A172 (cell line): ENCODE measurements at places on chromosomes 13 and 19. TPM values are rescaled to one million over a fixed set of nuclear protein-coding genes. Genes with fewer than 3 reads are reported as not detected.

GRCh38 chr13:95641291-95642027 lies 3.0 kb downstream of the DZIP1 start:
- DNase-seq = no peak

DNA sequence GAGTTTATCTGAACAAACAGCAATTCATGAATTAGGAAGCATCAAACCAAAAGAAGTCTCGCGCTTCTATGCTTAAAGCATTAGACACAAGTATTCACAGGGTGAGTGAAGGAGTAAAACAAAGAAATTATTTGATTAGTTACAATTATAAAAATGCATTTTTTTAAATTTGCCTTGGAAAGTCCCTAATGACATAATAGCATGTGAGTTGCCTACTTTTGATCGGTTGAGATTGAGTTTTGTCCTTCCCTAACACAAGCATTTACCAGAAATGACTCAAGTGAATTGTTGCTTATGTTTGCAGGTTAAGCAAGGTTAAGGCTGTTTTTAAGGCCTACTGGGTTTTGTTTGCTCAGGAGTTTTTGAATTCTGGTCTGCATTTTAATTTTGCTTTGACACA lies 389 bp upstream of the ZNF649 start:
- DNase-seq = no peak

Gene AXL
- total RNA-seq = 418 and 457 TPM in 2 replicates

Gene ODAD3
- 1.5 and 6.1 TPM in 2 replicates for total RNA-seq

DNA sequence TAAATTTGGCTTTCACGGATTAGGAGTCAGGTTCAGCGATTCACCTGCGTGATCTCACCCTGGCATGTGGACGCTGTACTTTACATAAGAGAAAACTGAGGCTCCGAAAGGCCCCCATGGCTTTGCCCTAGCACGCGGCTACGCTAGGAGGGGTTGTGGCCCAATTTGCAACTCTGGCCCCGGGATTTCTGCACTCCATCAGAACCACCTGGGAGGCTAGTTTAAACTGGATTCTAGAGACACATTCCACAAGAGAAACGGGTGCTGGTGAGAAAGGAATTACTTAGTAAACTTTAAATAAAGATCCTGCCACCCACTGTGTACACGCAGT lies 6.2 kb downstream of the BCL3 start:
- DNase-seq = no peak

DNA sequence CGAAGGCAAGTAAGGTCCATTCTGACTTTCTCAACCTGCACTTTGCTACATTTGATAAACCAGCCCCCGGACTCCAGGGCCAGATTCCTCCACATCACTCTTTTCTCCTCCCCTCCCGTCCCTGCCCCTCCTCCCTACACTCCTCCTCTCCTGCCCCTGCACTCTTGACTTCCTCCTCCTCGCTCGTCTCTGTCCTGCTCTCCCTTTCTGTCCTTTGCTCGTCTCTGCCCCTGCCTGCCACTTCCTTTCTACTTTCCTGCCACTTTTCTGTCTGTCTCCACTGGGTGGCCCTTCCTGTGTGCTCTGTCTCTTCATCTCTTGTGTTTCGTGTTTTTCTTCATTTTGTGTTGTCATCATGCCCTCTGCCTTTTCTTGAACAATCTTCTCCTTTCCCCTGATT lies 7.0 kb downstream of the U2AF2 start:
- DNase-seq = no peak

- DNase-seq = peak; percentile 27
These were observed 37.4 kb downstream of the SCGB2B2 start for GRCh38 chr19:34639491-34640085.

DNA sequence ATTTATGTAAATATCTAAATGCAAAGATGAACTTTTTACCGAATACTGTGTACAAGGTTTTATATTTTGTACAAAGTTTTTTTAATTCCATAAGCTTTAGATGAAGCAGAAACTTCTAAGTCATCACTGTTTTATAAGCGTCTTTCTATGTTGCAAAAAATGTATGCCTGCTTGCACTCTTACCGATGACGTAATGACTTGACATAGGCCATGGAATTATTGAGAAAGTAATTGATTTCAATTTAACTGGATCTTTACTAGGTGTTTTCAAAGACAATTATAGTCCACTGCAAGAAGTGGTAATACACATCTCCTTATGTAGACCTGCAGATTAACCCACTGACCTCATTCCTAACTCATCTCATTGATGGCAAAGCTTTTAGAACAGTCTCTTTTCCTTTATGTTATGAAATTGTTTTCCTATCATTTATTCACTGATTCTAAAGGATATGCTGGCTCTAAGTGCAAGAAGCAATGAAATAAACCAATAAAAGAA lies 10.4 kb downstream of the DACH1 start:
- DNase-seq = no peak

DNA sequence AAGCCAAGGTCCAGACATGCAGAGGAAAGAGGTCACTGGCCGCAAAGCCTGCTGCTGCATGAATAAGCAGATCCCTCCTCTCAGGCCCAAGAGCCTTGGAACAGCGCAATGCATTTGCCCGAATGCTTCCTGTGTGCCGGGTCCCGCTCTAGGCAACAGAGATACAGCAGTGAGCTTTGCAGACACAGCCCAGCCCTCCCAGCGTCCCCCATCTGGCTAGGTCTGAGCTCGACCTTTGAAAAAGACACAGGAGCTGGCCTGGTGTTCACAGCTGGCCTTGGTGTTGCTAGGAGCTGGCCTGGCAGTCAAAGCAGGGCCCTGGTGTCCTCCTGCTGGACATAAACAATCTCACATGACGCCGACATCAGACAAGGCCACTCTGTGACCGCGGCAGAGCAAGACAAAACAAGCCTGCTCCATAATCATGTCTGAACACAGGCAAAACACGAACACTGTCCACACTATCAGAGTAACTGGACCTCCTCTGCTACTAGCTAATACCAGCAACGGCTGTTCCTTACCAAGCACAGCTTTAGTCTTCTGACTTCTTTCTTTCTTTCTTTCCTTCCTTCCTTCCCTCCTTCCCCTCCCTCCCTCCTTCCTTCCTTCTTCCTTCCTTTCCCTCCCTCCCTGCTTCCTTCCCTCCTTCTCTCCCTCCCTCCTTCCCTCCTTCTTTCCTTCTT lies 5.7 kb upstream of the PEX11G start:
- no peak for DNase-seq

DNA sequence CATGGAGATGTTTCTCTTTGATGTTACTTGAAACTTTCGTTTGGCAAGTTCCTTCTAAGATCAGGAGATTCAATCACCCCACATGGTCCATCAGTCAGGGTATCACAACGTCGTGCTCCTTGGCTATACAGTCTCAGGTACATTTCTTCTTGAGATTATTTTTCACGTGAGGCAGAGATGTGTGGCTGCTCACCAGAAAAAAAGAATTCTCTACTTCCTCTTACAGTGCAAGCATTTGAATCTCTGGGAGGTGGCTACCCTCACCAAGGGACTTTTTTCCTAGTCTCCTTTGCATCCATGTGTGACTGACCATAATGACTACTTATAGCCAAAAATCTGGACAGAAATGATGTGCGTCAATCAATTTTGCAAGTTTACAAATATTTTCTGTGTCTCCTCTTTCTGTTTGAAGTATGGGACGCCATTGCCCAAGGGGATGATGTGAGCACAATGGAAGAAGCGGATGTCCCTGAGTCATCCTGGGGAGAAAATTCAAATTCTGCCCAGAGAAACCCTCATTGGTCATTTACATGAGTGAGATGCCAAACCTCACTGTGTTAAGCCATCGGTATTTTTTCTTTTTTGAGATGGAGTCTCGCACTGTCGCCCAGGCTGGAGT lies 8.6 kb upstream of the LAIR2 start:
- no peak for DNase-seq

Gene PCDH20
- not detected in 2 replicates for total RNA-seq

Gene RASAL3
- total RNA-seq = not detected in 2 replicates

- DNase-seq = peak; percentile 31
These were observed 48.0 kb upstream of the ADGRE5 start for GRCh38 chr19:14333101-14333871.

GRCh38 chr13:69921156-69921555 lies 186.5 kb upstream of the ATXN8OS start:
- DNase-seq = no peak

DNA sequence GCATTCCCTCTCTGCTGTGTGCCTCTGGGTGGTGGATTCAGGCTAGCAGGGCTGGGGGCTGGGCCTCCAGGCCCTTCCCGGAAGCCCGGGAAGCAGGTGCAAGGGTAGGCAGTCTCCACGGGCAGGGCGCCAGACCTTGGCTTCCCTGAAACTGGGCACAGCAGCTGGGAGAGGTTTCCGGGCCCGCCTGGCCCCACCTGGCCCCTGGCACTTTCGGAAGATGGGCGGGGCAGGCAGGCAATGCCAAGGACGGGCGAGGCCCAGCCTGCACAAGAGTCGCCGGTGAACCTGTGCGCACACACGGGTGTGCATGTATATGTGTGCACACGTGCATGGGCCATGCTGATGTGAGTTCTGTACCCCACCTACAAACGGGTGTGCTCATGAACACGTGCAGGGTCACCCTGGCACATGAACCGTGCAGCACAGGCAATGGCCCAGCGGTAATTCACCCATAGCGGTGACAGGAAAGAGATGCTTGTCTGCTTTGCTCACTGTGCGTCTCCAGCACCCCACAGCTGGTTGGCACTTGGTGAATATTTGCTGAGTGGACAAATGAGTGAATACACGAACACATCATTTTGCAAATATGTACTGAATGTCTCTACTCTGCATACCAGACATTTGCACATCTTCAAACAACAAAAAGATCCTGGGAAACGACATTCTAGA lies 15.3 kb downstream of the GADD45B start:
- DNase-seq = peak; percentile 98

Gene HSH2D
- not detected in 2 replicates for total RNA-seq

Gene B3GNT3
- total RNA-seq = not detected in 2 replicates

- DNase-seq = no peak
These were observed 2.5 kb downstream of the PRTN3 start for GRCh38 chr19:843180-843835.

DNA sequence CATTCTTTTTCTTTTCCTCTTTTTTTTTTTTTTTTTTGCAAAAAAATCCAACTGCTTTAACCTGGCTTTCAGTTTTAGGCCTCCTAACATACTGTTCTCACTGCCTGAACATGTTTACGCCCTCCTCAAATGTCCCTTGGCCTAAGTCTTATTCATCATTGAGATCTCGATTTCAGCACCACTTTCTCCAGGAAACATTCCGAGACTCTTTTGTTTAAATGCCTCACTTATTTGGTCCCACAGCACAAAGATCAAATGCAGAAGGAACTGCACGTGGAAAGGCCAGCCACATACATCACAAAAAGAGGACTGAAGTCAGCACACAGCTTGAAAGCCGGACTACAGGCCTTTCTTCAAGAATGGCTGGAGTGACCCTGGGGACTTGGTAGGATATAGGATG lies 79.2 kb upstream of the POMP start:
- no peak for DNase-seq

Gene DOCK9
- total RNA-seq = 51.0 and 153 TPM in 2 replicates

Gene TPTE2
- not detected in 2 replicates for total RNA-seq

- no peak for DNase-seq
These were observed 8.8 kb downstream of the CYP4F8 start for GRCh38 chr19:15623711-15624318.

DNA sequence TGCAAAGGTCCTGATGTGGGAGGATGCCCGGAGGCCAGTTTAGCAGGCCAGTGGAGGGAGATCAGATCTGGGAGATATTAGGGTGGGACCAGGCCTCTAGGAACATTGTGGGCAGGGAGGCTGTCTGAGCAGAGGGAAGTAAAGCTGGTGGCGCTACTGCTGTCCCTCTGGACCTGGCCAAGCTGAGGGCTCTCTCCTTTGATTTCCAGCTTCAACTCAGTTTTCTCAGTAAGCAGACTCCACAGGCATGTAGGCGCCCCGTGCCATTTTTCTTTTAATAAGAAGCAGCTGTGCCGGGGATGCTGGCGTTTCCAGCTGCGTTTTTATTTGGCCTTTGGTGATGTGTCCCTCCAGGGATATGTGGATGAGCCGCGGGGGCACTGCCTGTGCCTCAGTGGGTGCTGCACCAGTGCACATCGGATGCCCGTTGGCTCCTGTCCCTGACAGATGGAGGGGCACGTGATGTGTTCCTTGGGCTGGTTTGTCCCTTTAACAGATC lies 6.7 kb downstream of the DNM2 start:
- no peak for DNase-seq

- DNase-seq = no peak
These were observed 191.1 kb upstream of the GPR12 start for GRCh38 chr13:26951581-26952177.

Gene SIGLEC5
- total RNA-seq = not detected in 2 replicates

DNA sequence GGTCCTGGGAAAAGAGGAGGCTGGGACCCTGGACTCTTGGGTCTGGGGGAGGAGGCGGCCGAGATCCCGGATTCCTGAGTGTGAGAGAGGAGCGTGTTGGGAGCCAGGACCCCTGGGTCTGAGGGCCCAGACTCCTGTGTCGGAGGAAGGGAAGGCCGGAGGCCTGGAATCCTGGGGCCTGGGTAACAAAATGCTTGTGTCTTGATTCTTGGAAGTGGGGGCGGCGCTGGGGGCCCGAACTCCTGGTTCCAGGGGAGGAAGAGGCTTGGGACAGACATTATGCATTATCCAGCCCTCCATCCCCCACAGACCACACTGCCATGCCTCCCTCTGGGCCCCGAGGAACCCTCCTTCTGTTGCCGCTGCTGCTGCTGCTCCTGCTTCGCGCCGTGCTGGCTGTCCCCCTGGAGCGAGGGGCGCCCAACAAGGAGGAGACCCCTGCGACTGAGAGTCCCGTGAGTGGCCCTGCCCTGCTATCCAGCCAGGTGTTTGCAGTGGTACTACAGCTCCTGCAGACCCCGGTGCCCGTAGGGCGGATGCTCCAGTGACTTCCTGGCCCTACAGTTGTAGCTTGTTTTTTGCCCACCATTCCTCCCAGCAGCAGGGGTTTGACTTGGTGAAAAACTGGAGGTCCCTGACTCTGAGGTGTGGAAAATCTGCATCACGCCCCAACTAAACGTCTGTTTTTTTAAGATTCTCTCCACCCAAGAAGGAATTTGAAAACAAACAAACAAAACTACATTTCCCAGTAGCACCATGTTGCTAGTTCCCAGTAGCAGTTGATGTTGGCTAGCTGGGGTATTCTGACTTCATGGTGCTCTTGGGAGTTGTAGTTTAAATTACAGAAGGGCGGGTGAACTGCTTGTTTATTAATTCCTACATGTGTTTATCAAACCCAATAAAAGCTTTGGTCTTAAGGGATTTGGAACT lies 630 bp downstream of the NUCB1 start:
- DNase-seq = no peak

GRCh38 chr13:28339419-28339818 lies 155.5 kb downstream of the FLT1 start:
- peak; percentile 43 for DNase-seq

- no peak for DNase-seq
These were observed 9.0 kb downstream of the EFNA2 start for GRCh38 chr19:1294688-1295087.

Gene SIAH3
- total RNA-seq = not detected in 2 replicates

Gene ZNF30
- 1.3 and 2.8 TPM in 2 replicates for total RNA-seq

GRCh38 chr13:34065928-34066327 lies 248.0 kb downstream of the RFC3 start:
- no peak for DNase-seq

Gene C19orf67
- not detected in 2 replicates for total RNA-seq

Gene PSG5
- 3.2 and 7.1 TPM in 2 replicates for total RNA-seq

Gene THAP8
- total RNA-seq = 7.3 and 13.6 TPM in 2 replicates

- no peak for DNase-seq
These were observed 231.2 kb downstream of the NHLRC3 start for GRCh38 chr13:39269411-39269810.
